ENCODE measurements at places on chromosomes 4 and X.

GRCh38 chr4:158739600-158739999, 16.4 kb upstream of the PPID start:
- DNase-seq, result no peak

GRCh38 chr4:1746919-1747602, 25.7 kb downstream of the TACC3 start:
- DNase-seq, result no peak

- DNase-seq, result no peak
Observed at GRCh38 chrX:123665197-123665596, 67.7 kb downstream of the THOC2 start.

DNA sequence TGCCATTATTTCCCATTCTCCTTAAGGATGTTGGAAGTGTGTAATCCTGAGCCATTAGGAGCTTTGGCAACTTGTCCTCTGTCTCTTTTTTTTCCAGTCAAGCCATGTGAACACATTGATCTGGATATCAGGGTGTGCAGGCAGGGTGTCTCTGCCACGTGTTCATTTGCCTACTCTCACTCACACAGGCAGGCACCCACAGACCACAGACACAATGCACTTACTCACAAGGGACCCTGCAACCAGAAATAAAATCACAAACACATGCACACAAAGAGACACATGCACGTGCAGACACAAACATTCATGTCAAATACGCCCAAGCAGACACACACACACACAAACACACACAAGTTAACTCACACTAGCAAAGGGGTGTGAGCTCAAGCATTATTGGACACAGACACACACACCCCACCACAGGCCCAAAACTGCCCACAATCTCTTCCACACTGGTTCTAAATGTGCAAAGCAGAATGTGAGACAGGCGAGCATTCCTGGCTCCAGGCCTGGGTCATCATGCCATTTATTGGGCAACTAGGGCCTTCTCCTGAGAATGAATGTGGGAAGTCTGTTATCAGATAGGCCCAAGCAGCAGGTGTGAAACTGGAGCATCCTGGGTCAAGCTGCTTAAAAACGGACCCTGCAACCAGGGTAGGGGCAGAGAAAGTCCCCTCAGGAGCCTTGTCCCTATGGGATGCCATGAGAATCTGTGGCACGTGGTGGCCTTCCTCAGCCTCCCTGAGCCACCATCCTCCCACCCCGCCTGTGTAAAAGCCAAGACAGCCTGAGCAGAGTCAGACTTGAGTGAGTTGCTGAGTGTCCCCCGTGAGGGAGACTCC, 63.4 kb downstream of the NBDY start:
- no peak for DNase-seq

GRCh38 chrX:43166874-43167273, 388.9 kb upstream of the PPP1R2C start:
- no peak for DNase-seq

DNA sequence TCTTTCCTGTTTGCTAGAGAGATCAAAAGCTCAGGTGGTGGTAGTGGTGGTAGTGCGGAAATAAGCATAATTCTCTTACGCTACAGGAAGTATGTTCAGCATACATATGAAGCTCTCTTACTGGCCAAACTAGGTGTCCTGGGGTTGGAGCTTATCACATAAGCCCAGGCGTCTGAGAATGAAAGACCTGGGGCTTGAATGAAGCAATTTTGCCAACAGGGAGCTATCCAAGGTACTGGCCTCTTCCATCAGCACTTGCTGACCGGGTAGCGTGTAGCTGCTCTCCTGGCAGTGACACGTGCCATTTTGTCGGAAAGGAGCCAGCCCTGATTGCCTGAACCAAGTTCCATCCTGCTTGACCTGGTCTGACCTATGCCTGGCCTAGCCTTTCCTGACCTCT, 65.9 kb upstream of the HPF1 start:
- DNase-seq, result peak; percentile 51

GRCh38 chr4:99507349-99507748, 3.5 kb upstream of the C4orf17 start:
- no peak for DNase-seq

DNA sequence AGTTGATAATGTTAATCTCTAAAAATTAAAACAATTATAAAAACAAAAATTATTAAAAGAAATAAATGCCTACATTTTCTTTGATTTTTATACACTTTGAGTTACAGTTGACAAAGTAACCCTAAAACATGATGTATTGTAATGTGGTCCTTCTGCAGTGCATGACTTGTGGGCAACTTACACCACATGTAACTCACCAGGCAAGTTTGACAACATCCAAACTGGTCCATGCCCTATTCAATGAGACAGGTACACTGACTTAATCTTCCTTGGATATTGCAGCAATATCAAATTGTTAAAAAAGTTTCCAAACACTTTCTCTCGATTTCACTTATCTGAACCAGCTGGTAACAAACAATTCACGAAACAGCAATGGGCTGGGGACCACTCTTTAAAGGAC, 81.5 kb downstream of the FTHL17 start:
- no peak for DNase-seq

DNA sequence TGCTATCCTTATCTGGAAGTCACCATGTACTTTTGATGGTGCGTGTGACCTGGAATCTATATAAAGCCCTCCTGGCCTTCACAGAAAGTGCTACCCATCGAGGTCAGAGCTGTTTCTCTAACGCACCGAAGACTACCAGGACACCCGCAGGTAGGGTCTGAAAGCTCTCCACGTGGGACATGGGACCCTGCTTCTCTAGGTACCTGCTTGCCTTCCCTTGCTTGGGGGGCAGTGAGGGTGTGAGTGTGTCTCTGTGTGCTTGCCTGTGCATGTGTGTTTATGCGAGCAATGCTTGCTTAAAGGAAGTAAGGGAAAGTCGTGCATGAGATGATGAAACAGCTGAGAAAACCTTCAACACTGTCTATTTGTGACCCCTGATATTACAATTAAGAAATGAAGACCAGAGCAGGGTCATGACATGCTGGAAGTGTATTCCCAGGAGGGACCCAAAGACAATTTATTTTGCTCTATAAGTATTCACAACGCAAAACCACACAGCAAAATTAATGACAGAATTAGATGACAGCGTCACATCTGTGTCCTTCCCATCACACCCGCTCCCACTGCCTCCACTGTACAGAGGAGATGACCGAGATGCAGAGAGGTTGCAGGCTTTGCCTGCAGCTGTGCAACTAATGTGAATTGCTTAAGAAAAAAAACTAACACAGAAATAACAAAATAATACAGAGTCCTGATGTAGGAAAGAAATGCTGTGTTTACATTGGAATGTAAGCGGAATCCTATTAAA, 76.4 kb upstream of the HELT start:
- no peak for DNase-seq

DNA sequence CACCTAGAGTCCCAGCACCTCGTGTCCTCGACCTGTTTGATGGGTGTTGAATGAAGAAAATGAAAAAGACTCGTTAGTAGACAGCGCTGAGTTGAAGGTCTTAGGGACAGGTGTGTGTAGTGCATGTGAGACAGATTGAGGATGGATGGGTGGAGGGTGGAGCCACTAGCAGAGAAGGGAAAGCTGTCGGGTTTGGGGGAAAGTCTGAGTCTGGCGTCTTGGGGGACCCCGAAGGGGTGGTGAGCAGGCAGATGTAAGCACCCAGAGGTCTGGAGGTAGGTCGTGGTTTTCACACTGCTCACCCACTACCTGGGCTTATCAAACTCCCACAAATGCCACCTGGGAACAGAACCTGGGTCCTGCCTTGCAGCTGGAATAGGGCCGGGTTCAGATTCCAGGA, 16.0 kb downstream of the TMEM271 start:
- no peak for DNase-seq

DNA sequence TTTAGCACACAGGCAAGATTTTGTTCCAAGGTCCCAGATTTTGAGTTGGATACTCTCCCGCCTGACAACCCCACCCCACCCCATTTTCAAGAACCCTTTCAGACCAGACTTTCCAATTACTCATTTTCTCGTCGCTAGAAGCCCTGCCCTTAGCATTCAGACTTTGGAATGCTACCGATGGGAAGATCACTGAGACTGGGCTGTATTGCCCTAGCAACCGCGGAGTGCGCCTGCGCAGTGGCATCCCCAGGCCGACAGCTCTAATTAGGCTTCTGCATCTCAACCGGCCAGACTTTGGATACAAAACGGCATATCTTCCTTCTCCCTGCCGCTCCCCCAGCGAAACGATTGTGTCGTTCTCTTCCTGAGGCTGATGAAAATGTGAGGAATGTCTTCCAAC, 3.4 kb downstream of the MAGEE2 start:
- no peak for DNase-seq

DNA sequence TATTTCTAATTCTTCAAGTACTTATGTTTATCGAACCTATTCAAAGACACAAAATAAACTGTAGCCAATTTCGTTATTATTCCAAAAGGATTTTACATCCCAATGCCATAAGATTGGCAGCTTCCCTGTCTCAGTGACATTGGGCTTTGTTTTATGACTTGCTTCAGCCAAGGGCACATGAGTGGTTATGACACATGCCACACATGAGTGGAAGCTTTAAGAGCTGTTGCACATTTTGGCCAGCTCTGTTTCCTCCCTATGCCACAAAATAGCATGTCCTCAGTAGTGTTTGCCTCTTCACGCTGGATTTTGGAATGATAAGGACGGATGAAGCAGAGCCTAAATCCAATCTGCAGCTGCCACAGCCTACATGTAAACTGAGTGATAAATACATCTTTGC, 21.9 kb downstream of the SEC24D start:
- DNase-seq, result no peak

DNA sequence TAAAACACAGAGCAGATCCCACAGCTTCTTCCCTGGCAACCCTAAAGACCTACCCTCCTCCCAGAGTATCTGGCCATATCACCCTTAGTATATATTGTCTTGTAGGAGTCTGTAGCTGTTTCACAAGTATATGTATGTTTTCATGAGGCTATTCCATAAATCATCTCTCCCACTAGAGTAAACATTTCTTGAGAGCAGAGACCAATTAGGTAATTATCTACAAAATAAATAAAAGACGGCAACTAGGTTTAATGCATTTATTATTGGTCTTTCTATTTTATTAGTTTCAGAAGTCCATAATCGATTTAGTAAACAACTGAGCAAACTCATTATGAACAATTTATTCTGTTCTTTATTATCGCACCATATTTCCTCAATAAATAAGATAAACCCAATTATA, 7.0 kb downstream of the ACOT9 start:
- no peak for DNase-seq

- no peak for DNase-seq
Observed at GRCh38 chr4:7660176-7661039, 225.7 kb upstream of the PSAPL1 start.

GRCh38 chrX:119647552-119648420, 41.6 kb upstream of the NKRF start:
- DNase-seq, result no peak

DNA sequence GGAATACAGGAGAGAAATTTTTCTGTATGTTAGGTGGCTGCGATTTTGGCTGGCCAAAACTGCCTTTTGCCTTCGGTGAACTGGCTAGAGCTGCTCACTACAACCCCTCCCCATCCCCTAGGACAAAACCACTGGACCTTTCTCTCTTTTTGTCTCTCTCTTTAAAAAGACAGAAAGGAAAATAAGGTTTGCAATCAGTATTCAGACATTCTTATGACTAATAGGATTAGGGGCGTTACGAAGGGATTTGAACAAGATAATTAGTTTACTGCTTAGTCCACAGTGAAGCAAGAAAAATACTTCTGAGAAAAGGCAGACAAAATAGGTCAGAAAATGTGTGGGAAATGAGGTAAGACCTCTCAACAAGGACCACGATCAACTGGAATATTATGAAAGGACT, 180.4 kb downstream of the SLIT2 start:
- DNase-seq, result no peak

DNA sequence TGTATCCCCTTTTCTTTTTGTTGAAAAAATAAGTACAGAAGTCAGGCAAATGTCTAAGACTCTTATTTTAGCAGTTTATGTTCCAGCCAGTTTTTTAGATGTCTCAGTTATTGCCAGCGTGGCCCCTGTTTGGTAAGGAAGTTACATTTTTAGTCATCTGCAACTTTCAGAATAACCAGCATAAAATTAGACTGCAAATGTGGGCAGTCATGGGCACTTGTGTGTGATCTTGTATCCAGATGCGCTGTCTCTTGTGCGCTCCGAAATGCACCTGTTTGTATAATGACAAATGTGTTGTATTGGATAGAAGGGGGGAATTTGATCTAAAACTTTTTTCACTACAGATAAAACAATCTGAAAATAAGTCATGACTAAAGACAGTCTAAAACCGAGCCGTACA, 44.3 kb upstream of the CLCN4 start:
- DNase-seq, result no peak

DNA sequence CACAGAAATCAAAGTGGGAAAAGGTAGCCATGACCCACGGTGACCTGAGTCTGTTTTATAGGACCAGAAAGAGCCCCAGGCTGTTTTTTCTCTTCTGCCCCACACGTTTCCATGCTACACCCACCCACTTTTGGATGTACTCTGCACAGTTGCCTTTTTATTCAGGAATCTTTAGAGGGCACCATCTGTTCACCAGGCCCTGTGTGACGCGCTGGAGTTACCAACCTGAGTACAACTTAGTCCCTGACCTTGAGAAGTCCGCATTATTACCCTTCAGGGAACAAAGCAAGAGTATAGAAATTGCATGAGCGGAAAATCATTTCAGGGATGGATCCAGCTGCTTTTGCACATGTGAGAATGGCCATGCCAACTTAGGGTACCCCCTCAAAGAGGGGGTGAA, 207.8 kb upstream of the GATB start:
- DNase-seq, result no peak

DNA sequence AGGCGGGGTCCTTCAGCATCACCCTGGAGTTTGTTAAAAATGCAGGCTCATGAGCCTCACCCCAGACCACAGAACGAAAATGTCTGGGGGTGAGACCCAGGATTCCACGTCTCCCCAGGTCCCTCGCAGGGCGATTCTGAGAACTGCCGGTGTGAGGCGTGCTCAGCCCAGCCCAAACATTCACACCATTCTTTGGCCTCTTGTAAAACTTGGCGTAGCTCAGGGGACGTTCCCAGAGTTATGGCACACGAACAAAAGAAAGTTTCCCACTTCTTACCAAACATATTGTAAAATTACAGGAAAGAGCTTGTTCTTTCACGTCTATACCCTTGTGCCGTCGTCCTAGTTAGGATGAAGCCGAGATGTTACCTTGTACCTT, 12.9 kb downstream of the CD99 start:
- DNase-seq, result no peak

- DNase-seq, result no peak
Observed at GRCh38 chr4:52994567-52994966, 132.4 kb downstream of the RASL11B start.

DNA sequence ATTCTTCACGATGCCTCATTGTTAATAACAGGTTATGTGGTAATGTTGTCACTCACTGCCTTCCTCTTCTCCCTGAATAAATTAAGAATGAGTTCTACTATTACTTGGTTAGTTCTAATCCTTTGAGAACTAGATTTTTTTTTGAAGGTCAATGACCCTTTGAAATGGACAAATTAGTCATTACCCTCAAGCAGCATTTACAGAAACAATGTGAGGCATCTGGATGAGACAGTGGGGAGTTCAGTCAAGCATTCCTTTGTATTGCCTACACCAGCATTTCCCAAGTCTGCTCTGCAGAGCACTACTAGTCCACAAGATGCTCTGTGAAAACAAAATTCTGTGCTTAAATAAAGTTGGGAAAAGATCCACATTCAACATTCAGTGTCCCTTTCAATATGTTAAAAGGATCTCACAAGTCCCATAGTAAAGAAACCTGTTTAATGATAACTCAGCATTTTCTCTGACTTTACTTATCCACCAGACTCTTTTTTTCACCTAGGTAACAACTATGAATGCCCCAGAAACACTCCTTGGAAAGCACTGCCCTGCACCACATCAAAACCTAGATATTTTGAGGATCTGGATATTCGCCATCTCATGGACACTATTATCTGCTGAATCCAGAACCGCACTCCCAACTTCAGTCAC, 60.6 kb downstream of the CHRDL1 start:
- DNase-seq, result no peak

GRCh38 chrX:56762707-56763555, 33.9 kb downstream of the NBDY start:
- DNase-seq, result no peak

Measured in HTR-8/SVneo (cell line).